CD4-positive, alpha-beta T cell treated with Interleukin-15 for 4 hours (primary cell): ENCODE measurements at places on chromosomes 7 and 10.

GRCh38 chr10:86234107-86234506 is 132.5 kb downstream of the GRID1 start:
- no peak for DNase-seq

GRCh38 chr10:86219271-86219670 is 147.3 kb downstream of the GRID1 start:
- no peak for DNase-seq

DNA sequence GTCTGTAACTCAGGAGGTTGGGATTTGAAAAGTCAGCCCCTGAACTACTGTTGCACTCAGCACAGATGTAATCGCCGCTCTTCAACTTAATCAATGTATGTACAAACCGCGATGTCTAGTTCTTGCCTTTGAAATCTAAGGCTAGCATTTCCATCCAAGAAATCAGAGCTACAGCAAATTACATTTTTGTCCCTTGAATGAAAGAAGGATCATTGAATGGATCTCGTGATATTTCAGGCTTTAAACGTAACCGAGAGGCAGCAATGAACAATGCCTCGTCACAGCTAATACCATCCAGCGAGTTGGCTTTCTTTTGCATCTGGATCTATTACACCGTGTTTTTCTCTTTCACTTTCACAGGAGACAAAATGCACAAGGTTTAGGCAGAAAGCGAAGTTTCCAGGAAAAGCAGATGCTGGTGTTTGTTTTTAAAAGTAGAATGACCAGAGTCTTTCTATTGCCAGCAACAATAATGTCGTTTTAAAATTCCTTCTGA is 5.5 kb downstream of the SKIDA1 start:
- no peak for DNase-seq

DNA sequence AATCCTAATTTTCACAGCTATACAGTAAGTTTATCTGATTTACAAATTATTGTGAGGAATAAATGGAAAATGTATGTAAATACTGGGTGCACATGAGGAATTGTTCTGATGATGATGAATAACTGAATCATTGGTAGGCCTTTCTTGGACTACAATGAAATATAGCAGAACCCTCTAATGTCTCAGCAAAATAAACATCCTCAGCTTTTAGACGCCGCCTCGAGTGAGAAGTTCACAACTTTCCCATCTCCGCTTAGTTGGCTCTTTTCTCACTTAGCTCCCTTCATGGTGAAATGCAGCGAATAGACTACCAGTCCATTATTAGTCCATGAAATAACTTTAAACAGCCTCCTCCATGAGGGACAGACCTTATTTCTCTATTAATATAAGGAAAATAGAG is 182.3 kb downstream of the BICC1 start:
- DNase-seq = no peak

DNA sequence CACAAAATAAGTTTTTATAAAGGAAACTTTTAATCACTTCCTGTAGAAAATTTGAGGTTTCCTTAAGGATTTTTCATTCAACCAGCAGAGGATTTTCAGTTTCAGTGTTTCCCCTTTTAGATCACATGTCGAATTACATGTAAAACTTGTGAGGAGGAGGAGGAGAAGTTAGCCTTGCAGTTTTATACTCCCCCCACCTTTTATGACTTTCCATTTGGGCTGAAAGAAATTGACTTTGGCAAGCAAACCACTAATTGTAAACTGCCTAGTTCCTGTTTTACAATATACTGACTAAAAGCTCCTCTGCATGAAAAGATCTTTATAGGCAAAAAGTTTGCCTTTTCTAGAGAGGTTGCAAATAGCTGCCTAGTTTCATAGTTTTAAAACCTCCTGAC is 3.0 kb downstream of the BAMBI start:
- DNase-seq = no peak

DNA sequence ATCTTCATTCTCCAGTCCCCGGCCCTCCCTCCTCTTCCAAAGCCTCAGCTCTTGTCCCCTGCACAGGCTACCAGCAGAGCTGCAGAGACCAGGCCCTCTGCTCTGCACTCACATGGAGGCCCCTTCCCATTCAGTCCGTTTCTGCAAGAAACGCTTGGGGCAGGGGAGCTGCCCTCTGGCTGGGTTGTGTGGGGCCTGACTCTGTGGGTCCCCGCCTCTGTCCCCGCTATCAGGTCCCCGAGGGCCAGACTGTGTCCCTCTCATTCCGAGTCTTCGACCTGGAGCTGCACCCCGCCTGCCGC is 1.5 kb downstream of the PCOLCE start:
- no peak for DNase-seq

DNA sequence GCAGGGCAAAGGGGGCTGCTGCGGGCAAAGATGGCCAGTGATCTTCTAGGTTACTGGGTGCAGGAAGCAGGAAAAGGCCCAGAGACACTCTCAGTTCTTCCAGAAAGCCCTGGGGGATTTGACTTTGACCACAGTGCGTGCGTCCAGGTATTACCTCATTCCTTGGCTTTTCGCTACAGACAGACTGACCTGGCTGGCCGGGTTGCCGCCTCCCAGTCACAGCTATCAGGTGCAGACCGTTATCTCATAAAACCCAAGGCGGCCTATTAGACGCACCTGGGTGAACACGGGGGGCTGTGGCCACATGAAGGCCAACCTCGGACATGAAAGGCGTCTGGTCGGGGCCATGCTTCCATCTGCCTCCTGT is 80.3 kb downstream of the FOXL3 start:
- no peak for DNase-seq

DNA sequence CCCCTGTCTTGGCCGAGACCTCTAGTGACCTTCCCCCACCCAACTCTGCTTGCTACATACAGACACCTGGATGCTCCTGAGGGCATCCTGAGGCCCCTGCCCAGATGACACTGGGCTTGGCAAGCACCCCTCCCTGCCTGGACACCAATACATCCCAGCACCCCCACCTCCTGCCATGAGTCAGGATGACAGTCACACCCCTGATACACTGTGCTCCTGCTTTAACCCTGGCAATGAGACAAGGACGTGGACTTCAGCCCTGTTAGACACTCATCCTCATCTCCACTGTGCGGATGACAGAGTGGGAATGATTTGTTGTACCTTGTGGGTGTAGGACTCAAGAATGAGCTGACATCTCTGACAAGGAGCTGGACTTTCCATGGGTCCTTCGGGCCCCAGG is 186.3 kb upstream of the ADCY1 start:
- DNase-seq = no peak

DNA sequence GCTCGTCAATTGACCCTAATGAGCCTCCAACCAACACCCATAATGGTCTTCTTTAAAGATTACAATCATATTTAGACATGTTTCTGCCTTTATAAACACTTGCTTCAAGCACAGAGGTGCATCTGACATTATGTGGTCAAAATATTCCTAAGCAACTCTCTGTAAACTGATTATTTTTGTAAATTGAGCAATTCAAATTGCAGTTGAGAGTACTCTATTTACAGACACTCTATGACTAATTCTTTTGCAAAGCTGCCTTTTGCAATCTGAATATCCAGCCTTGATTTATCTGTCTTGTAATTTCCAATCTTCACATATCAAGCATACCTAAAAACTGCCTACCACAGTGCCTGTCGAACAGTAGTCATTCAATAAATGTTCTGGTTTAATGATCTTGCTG is 112.0 kb downstream of the PDE1C start:
- DNase-seq = no peak

DNA sequence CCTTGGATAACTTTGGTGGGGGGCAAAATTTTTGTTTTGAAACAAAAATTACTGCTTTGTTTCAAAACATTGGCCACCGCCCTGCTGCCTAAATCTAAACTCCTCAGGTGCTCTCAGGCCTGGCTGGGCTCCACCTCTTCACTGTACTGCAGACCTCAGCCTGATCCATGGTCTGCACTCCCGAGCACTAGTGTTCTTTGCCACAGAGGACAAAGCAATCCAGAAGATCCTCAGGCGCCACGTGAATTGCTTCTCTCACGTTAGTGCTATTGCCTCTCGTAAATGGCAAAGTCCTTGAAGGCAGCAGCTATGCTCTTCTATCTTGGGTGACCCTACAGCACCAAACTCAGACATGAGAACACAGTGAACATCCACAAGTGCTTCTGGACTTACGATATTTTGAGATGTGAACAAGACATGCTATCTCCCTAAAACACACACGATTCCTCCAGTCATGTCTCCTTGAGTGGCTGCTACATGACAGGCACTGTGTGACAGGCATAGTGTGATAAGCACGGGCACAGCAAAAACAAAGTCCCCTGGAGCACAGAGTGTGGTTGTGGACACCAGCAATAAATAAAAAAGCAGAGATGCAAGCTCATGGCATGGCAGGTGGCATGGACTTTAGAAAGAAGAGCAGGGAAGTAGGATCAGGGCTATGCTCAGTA is 582.1 kb upstream of the DPP6 start:
- no peak for DNase-seq

DNA sequence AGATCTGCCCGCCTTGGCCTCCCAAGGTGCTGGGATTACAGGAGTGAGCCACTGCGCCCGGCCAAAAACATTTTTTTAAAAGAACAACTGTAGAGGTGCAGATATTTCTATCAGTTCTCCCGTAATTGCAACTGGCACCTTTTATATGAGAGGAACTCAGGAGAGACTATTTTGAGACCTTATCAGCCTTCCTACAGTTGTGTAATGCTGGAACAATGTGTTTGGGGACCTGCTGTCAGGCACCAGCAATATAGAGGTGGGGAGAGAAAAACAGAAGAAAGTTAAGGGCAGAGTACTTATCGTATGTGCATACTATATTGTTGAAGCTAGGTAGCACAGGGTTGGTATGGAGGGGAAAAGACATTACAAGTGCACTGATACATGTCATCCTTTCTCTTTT is 343.8 kb upstream of the ANKRD30A start:
- DNase-seq = no peak

- no peak for DNase-seq
Observed at GRCh38 chr7:102973096-102973802, 60.4 kb downstream of the LRRC17 start.

DNA sequence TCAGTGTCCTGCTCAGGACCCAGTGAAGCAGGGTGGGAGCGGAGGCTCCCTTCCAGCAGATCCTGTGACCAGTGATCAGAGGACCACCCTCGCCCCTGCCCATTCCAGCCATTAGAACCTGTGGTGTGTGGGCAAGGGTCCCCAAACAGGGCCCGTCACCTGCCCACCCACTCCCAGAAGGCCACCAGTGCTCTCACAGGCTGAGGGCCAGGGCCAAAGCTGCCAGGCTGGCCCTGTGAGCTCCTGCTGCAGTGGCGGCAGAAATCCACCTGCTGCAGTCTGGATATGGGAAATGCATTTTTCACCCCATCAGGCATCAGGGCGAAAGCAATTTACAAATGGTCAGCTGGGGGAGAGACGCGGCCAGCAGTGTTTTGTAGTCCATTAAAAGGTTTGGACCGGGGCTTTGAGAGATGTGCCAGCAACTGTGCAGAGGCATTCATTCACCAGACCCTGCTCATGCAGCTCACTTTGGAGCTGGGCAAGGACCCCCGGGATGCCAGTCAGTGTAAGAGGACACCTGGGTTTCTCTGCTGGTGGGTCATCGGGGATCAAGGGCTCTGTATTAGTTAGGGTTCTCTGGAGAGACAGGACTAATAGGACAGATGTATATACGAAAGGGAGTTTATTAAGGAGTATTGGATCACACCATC is 75.2 kb upstream of the PRLHR start:
- no peak for DNase-seq

DNA sequence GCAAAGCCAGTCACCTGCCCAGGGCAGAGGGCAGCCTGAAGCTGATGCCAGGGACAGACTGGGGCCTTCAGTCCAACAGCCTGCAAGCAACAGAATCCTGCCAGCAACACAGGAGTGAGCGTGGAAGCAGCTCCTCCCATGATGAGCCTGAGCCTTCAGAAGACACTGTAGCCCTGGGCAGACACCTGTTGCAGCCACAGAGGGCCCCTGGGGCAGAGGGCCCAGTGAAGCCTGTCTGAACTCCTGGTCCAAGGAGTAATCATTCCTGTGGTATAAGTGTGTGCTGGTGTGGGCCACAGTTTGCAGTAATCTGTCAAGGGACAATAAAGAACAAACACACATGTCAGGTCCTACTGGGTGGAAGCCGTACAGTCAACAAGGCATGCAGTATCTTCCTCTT is 2.9 kb upstream of the PFKP start:
- DNase-seq = no peak

GRCh38 chr7:38542156-38542555 is 89.0 kb downstream of the AMPH start:
- DNase-seq = no peak

DNA sequence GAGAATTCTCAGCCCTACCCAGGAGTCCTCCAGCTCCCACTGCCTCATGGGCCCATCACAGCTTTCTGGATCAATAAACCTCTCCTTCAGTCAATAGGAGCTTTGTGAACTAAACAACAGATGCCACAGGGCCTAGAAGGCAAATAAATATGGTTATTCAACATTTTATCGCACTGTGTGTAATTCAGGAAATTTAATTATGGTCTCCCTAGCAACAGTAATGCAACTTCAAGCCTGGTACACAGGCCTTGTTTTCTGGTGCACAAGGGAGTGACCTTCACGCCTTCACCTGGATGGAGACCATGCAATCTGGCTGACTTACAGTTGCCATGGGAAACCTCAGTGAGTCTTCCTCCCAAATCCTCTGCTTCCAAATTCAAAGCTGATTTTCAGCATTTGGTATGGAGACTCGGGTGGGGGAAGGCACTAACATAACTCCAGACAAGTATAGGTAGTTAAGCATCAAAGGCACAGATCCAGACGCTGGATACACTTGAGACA is 441.0 kb upstream of the NPVF start:
- no peak for DNase-seq

DNA sequence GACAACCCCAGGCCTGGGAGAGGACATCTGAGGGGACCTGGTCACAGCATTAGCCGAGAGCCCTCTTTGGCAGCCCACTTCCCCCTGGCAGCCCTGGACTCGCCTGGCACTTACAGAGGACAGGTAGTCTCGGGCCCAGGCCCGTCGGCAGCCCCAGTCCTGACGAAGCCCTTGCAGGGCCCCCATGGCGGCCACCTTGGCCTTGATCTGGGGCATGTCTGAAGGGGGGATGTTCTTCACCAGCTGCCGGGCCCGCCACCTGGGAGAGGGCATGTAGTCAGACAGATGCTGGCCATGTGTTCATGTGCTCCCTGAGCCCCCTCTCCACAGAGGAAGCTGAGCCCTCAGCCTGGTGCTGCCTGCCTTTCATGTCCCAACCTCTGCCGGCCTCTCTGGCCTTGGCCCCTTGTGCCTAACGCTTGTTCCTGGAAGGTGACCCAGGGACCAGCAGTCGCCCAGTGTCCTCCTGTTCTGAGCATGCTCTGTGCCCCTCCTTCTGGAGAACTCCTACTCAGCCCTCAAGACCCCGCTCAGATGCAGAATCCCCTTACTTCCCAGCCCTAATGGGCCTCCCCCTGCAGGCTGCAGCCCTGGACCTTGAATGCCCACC is 13.9 kb downstream of the MYO1G start:
- no peak for DNase-seq

DNA sequence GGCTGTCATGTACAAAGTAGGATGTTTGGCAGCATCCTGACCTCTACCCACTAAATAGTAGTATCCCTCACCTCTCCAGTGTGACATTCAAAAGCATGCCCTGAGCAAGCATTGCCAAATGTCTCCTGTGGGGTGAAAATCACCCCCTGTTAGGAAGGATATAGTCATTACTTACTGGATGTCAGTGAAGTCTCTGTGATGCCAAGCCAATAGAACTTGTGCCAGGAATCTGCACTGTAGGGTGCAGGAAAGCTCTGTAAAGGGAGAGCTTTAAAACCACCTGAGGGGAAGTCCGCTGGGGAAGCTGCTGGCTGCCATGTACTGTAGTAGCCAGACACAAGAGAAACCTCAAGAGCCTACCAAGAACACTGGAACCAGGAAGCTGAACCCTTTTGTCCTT is 170.7 kb upstream of the DKK1 start:
- DNase-seq = no peak
